ENCODE measurements at places on chromosomes 7 and 10. TPM values are rescaled to one million over a fixed set of nuclear protein-coding genes. Genes with fewer than 3 reads are reported as not detected.

The FAM180A gene
- polyA plus RNA-seq = not detected

The ZNF107 gene
- polyA plus RNA-seq = 9.0 TPM

The PRLHR gene
- not detected for polyA plus RNA-seq

The OPN1SW gene
- polyA plus RNA-seq = 0.97 TPM

The GPR15LG gene
- not detected for polyA plus RNA-seq

The GHRHR gene
- polyA plus RNA-seq = not detected

The PKD2L1 gene
- not detected for polyA plus RNA-seq

The ECHDC3 gene
- polyA plus RNA-seq = not detected

The ITIH5 gene
- polyA plus RNA-seq = not detected

The FXYD4 gene
- not detected for polyA plus RNA-seq

The CCDC71L gene
- polyA plus RNA-seq = 0.22 TPM

The CTNNA3 gene
- 1.4 TPM for polyA plus RNA-seq

The AGBL3 gene
- 0.13 TPM for polyA plus RNA-seq
